CD4-positive, CD25-positive, alpha-beta regulatory T cell (primary cell): ENCODE measurements at places on chromosomes 4 and X. TPM values are rescaled to one million over a fixed set of nuclear protein-coding genes. Genes with fewer than 3 reads are reported as not detected.

Gene TKTL2
- polyA plus RNA-seq: not detected

- no peak for DNase-seq
These were observed 1930.5 kb upstream of the AGA start for GRCh38 chr4:179372746-179373145.

GRCh38 chrX:10404436-10404835 lies 215.9 kb downstream of the MID1 start:
- DNase-seq: no peak

Gene GPR50
- not detected for polyA plus RNA-seq

DNA sequence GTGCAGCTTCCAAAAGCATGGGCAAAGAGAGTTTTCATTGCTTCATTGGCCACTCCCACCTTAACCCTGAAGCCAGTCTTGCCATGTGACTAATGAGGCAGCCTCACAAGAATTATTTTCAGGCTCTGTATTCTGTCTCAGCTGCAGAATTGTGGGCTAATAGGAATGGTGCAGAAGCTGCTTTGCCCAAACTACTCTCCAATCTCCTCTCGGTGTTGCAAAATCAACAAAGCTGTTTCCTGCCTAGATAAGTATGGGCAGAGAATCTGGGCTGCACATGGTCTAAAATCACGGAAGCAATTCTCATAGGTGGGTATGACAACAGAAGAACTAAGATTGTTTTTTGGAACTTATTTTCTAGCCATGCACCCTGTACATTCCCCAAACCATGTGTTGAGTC lies 31.4 kb downstream of the PPP1R2C start:
- DNase-seq: no peak

- DNase-seq: no peak
These were observed 218.6 kb downstream of the PRDM5 start for GRCh38 chr4:120703908-120704307.

- DNase-seq: no peak
These were observed 238.1 kb upstream of the GPC4 start for GRCh38 chrX:133653358-133653757.

- no peak for DNase-seq
These were observed 186.2 kb downstream of the KIT start for GRCh38 chr4:54843946-54844345.

DNA sequence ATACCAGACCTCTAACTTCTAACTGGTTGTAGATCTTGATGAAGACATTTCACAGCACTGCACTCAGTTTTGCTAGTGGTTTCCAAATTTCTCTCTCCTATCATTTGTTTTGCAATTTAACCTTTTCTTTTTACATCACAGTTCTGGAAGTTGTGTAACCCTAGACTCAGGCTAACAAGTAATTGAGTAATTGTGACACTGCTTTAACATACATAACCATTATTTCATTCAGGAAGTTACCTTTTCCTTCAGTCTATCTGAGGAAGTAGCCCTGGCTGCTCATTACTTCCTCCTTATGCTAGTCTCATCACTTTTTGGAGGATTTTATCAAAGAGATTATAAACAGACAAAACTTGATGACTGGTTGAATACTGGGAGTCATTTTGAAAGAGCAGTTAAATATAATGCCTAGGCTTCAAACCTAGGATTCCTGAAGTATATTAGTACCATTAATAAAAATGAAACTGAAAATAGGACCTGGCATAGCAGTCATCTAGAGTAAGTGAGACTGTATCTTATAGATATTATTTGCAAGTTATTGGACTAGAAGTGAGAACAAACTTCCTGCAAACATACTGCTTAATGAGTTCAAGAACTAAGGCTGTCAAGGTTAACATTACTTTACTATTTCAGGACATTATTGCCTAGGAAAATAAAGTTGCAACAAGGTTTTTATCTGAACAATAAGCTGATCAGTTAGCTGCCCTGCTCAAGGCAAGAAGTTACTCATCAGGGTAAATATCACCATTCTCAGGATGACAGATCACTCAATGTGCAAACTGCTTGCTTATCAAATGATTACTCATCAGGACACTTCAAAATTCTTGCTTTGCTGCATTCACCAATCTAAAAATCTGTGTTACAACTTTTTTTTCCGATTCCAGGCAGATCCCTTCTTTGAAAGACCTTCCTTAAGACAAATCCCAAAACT lies 25.6 kb upstream of the TEX13C start:
- no peak for DNase-seq

- DNase-seq: no peak
These were observed 245.3 kb downstream of the BCOR start for GRCh38 chrX:39852491-39852890.

Gene XAGE5
- polyA plus RNA-seq: not detected

DNA sequence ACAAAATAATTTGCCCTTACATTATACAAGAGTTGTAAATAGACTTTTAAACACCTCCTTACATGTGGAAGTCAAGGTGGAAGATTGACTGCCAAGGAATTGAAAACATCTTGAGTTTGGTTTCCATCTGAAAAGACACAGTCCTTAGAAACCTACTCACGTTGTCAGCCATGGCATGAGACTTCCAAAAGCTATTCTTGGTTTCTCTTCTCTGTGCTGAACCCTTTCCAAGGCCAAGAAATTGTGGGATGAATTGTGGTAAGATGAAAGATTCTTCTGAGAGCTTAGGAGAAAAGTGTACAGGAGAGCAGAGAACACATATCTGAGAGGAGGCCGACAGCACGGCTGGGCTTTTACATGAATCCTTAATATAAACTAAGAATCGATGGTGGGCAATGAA lies 370.0 kb downstream of the FBXW7 start:
- no peak for DNase-seq

- DNase-seq: no peak
These were observed 29.6 kb downstream of the TLR10 start for GRCh38 chr4:38752941-38753806.

DNA sequence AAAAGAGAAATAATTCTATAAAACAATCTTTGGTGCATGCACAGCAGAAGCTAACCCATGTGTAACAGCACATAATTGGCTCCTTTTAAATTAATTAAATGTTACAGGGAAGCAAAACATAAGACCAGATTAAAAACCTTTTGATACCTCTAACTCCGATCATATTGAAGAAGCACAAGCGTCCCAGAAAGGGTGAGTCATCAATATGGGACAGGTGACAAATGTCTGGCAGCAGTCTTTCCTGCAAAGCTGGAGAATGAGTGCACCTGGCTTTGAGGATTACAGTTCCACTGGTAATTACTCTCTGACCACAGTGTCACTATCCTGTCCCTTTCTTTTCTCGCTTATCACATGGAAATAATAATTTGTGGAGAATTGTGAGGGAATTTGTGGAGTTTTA lies 94.6 kb downstream of the FAM9B start:
- DNase-seq: no peak

DNA sequence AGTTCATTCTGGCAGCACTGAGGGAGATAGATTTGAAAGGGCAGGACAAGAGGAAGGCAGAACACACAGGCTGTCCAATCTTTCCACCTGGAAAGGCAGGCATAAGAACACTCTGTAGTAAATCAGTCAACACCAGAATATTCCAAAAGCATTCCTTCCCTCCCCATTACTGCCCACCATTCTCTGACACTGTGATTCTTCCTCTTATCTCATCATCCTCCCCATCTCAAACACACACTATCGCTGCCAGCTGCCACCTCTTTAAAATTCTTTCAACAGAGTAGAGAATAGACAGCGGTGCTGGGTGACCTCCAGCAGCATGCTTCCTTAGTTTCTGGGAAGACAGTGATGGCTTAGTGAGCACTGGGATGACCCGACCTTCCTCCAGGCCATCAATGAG lies 53.7 kb upstream of the MYOZ2 start:
- DNase-seq: no peak
